ENCODE measurements at places on chromosomes 11 and 22.
A peak's percentile ranks its signal among the peaks of the same experiment; 100 is the strongest.

GRCh38 chr11:18288911-18289310, 22.8 kb downstream of the SAA1 start:
- DNase-seq = no peak

- DNase-seq = no peak
These were observed 21.8 kb upstream of the B3GAT1 start for GRCh38 chr11:134433806-134434205.

- DNase-seq = peak; percentile 45
These were observed 267.8 kb downstream of the TBC1D22A start for GRCh38 chr22:47030143-47030661.

DNA sequence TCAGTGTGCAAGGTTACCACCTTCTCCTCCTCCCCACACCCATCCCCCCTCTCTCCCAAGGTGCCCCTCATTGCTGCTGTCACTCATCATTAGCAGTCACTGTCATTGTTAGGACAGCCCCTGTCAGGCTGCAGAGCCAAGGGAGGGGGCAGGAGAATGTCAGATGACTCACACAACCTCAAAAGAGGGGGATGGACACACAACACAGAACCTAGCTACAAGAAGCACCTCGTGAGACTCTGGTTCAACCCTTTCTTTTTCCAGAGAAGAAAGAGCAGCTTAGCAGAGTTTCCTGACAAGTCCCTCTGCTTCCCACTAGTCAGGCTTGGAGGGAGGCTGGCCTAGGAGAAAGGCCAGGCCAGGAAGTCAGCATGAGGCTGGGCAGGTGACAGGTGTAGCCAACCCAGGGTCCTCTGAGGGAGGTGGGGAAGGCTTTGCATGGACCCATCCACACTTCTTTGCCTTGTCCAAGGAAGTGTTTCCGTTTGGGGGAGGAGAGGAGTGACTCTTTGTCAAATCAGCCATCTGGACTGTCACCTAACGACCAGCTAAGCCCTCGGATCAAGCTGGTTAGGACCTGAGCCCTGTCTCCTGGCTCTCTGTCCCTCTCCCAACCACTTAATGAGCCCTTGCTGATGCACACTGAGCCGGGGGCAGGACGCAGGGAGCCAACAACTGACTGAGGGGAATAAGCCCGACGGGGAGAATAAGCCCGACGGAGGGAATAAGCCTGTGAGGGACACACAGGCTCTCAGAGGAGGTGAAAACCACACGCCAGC, 18.3 kb downstream of the ADORA2A start:
- DNase-seq = no peak

- DNase-seq = peak; percentile 73
These were observed 58.2 kb downstream of the RBX1 start for GRCh38 chr22:41009222-41009948.

- no peak for DNase-seq
These were observed 3.0 kb downstream of the RASSF10 start for GRCh38 chr11:13012056-13012661.

DNA sequence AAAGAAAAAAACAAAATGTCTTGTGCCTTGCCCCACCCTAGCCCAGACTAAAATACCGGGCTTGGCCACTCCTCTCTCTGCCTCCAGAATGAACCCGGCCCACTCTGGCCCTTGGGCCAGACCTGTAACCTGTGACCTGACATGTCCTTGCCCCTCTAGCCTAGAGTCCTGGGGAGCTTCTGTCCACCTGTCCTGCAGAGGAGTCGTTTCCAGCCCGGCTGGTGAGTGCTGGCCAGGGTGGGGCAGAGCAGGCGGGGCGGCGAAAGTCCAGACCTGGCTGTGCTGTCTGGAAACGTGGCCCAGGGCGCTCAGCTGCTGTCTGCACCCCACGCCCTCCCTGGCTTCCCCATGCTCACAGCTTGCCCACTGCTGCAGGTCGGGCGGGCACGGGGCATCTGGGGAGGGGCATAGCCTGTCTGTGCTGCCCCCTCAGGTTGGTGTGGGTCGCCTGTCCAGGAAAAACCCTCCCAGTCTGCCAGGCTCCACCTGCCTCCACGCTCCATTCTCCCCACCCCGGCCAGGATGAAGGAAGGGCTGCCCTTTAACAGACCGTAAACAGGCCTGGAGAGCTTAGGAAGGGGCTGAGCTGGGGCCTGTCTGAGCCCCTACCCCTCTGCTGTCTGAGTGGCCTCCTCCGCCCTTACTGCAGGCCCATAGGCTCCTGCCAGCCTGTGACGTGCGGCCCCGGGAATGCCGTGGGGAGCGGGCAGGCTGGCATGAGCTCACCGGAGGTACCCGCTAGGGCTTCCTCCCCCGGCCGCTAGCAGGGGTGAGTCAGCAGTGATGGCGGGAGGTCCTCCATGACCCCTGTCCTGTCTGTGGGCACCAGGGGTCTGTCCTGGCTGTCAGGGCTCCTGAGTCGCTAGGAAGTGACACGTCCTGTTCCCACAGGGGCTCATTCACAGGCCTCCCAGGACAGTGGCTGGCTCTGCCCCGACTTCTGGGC, 1.9 kb downstream of the CD151 start:
- DNase-seq = peak; percentile 82

- DNase-seq = no peak
These were observed 2.2 kb upstream of the KCNQ1OT1 start for GRCh38 chr11:2701898-2702434.

GRCh38 chr22:35341090-35341874, 39.6 kb upstream of the HMOX1 start:
- DNase-seq = no peak

DNA sequence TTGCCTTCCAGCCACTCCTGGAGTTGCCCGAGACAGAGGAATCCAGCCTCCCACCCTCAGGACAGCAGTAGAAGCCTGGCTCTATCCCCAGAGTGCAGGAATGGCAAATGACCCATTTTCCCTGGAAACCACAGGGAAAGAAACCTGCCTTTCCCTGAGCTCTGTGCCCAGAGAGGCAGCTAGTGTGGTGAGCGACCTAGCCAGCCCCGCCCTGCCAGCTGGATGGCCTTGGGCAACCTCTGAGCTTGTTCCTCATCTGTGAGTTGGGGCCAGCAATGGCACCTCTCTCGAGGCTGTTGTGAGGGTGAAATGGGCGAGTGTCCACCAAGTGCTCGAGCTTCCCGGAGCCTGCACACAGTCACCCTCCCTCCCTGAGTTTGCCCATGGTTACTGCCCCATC, 3.7 kb downstream of the OMP start:
- DNase-seq = peak; percentile 18

DNA sequence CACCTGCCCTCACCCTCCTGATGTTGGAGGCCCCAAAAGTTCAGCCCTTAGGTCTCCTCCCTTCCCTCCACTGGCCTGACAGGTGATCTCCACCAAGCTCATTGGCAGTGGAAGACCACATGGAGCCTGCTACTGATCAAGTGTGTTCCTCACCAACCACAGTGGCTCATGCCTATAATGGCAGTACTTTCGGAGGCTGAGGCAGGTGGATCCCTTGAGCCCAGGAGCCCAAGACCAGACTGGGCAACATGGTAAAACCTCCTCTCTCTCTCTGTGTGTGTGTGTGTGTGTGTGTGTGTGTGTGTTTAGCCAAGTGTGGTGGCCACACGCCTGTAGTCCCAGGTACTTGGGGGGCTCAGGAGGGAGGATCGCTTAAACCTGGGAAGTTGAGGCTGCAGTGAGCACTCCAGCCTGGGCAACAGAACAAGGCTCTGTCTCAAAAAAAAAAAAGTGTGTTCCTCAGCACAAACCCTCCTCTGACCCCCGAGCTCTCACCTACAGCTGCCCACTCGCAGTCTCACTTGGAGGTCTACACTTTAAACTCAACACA, 4.3 kb upstream of the YPEL1 start:
- DNase-seq = no peak

DNA sequence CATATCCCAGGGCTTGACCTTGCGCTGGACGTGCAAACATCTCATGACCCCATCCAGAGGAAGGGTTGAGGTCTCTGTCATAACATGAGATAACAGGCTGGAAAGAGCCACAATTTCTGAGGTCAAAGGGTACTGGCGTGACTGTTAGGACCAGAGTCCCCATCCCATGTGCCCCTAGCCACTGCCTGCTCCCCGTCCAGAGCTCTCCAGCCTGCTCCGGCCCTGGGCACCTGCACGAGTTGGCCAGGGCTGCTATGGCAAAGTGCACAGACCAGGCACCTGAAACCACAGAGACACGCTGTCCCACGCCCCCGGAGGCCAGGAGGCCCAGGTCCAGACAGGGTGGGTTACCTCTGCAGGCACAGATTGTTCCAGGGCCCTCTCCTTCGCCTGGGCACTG, 58.9 kb downstream of the SHANK2 start:
- DNase-seq = no peak

GRCh38 chr11:102760344-102761035, 19.9 kb downstream of the MMP10 start:
- DNase-seq = peak; percentile 97

DNA sequence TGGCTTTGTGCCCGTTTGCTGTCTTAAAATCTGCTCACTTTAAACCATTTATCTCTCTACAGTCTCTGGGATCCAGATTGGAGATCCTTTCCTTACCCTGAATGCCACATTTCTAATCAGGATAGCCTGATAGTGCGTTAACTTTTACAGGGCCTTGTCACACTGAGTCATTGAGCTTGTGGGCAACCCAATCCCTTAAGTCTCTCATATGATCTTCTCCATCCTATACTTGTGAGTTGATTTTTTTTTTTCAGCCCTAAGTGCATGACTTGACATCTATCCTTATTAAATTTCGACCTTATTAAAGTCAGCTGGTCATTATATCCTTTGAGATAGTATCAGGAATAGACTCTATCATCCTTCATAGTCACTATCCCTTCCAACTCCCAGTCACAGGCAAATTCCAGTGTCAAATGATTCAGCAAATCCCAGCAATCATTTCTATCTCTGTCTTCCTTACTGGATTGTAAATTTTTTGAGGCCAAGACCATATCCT, 57.7 kb downstream of the TEAD1 start:
- no peak for DNase-seq

- no peak for DNase-seq
These were observed 118.1 kb downstream of the ETS1 start for GRCh38 chr11:128469220-128469619.

DNA sequence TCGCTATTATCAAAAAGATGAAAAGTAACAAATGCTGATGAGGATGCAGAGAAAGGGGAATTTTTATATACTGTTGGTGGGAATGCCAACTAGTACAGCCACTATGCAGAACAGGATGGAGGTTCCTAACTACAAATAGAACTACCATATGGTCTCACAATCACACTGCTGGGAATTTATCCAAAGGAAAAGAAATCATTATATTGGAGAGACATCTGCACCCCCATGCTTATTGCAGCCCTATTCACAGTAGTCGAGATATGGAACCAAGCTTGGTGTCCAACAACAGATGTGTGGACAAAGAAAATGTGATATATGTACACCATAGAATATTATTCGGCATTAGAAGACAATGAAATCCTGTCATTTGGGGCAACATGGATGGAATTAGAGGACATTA, 19.6 kb upstream of the POU2AF2 start:
- no peak for DNase-seq

- DNase-seq = no peak
These were observed 8.2 kb upstream of the MUC5AC start for GRCh38 chr11:1149545-1149944.

DNA sequence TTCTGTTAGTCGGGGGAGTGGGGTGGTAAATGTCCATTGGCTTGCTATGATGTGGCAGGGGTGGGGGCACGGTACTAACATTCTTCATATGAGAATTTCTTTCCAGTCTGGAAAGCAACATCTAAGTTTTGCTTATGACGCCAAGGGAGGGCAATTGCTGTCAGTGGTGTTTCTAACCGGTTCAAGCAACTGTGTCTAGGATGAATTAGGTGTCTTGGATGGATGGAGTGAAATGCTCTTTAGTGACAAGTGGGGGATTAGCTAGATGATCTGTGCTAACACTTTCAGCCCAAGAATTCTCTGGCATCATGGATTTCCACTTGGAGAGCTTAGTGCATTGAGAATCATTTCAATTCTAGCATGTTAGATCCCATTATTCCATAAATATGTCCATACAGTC, 262.6 kb upstream of the SORL1-AS1 start:
- DNase-seq = peak; percentile 49

Data from AG10803 (cell line).